Activated naive CD8-positive, alpha-beta T cell treated with anti-CD3 and anti-CD28 coated beads, Interleukin-2, amount 50 U/mL, for 24 hours (primary cell): ENCODE measurements at places on chromosomes 6 and 20.

GRCh38 chr20:8627340-8628004, 441.4 kb upstream of the PLCB4 start:
- no peak overlapping the region for H3K4me3 ChIP-seq
- H3K36me3 ChIP-seq, result no peaks in the 10 kb centered on the region
- no peaks in the 10 kb centered on the region for H3K4me1 ChIP-seq
- H3K27me3 ChIP-seq, result no peaks in the 10 kb centered on the region
- DNase-seq, result no peak

DNA sequence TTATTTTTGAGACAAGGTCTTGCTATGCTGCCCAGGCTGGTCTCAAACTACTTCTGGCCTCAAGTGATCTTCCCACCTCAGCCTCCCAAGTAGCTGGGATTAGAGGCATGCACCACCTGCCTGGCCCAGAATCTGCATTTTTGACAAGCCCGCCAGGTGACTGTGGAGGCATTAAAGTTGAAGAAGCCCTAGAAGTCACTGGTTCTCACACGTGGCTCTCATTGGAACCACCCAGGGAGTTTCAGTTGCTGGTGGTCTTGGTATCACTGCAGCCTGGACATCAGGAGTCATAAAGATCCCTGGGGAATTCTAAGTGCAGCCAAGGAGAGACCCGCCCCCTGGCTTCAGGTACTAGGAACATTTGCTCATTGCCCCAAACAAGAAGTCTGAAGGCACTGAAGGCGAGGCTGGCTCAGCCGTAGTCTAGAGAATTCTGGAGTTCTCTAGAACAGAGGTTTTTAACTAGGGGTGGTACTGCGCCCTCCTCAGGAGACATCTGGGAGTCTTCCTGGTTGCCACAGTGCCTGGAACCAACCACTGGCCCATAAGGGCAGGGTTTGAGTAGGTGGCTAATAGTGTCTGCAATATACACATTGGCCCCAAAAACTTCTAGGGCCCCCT, 182.8 kb downstream of the ZMYND8 start:
- no peaks in the 10 kb centered on the region for H3K4me1 ChIP-seq
- H3K27me3 ChIP-seq, result peaks cover 9% of the 10 kb centered on the region
- no peaks in the 10 kb centered on the region for H3K36me3 ChIP-seq
- DNase-seq, result no peak

- peaks cover 3% of the 10 kb centered on the region for H3K27me3 ChIP-seq
- H3K4me1 ChIP-seq, result peaks cover 25% of the 10 kb centered on the region
- peaks cover 22% of the 10 kb centered on the region for H3K36me3 ChIP-seq
- no peak overlapping the region for H3K4me3 ChIP-seq
- H3K27ac ChIP-seq, result no peak overlapping the region
These were observed 3.6 kb downstream of the C6orf52 start for GRCh38 chr6:10690651-10691445.

DNA sequence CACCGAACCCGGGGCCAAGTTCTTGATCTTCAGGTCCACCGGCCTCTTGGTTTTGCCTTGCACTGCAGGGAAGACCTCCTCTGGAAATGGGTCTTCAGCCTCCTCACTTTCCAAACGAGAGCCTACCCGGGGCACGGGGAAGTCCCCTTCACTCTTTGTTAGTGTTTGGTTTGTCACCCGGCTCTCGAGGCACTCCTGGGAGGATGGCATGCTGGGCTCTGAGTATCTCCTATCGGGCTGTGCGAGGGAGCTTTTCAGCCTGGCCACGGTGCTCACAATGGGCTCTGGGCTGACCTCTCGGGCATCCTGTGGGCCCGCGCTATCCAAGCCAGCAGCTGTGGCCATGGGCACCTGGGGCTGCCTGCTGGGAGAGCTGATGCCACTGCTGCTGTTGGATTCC, 8.1 kb downstream of the TAGAP start:
- H3K27me3 ChIP-seq, result no peaks in the 10 kb centered on the region
- no peak for DNase-seq
- H3K27ac ChIP-seq, result peak overlapping the region; percentile 79
- peaks cover 73% of the 10 kb centered on the region for H3K4me1 ChIP-seq
- H3K36me3 ChIP-seq, result peaks cover 71% of the 10 kb centered on the region

DNA sequence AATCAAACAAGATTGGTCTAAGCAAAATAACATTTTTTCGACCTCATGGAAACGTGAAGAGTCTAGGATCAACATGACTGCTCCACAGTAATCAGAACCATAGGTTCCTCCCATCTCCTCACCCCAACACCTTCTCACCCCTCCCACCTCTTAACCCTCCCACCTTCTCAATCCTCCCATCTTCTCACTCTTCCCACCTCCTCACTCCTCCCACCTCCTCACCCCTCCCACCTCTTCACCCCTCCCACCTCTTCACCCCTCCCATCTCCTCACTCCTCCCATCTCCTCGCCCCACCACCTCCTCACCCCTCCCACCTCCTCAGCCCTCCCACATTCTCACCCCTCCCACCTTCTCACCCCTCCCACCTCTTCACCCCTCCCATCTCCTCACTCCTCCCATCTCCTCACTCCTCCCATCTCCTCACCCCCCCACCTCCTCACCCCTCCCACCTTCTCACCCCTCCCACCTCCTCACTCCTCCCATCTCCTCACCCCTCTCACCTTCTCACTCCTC, 567.4 kb downstream of the C6orf118 start:
- no peaks in the 10 kb centered on the region for H3K4me1 ChIP-seq
- H3K36me3 ChIP-seq, result no peaks in the 10 kb centered on the region
- no peak overlapping the region for H3K27ac ChIP-seq
- no peaks in the 10 kb centered on the region for H3K27me3 ChIP-seq
- no peak for DNase-seq
- H3K4me3 ChIP-seq, result no peak overlapping the region
